ENCODE measurements at places on chromosomes 3 and 15.

GRCh38 chr15:100433304-100433703 lies 91.5 kb upstream of the ADAMTS17 start:
- no peak for DNase-seq

DNA sequence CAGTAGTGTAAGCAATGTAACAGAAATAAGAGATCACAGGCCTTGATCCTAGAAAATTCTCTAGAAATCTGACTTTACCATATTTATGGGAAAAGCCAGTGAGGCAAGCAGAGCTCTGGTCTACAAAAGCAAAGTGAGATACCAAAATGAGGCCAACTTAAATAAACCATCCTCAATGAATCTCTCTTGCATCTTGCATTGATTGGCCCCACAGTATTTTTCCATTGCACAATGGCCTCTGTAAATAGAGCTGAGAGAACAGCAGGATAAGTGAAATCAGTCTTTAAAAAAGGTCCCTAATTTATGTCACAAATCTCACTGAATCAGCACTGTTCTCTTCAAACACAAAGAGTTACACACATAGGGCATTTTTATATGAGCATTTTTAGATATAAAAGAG lies 8.9 kb downstream of the CFAP20DC start:
- DNase-seq: no peak

DNA sequence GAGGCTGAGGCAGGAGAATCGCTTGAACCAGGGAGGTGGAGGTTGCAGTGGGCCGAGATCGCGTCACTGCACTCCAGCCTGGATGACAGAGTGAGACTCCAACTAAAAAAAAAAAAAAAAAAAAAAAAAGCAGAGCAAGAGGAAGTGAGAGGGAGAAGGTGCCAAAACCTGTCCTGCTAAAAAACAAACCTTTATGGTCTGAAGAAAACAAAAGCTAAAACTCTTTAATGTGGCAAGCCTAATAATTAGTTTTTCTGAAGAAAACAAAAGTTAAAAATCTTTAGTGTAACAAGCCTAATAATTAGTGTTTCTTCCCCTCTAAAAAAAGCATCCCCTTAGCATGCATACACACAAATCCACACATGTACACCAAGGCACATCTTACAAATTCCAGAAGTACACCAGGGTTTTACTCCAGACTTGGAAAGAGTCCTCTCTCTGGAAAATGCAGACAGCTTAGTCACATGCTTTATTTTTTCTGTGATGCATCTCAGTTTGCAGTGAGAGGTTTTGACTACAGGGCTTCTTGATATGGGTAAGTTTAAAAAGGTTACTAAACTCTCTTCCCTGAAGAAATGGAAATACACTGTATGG lies 65.9 kb downstream of the HACD2 start:
- DNase-seq: no peak

DNA sequence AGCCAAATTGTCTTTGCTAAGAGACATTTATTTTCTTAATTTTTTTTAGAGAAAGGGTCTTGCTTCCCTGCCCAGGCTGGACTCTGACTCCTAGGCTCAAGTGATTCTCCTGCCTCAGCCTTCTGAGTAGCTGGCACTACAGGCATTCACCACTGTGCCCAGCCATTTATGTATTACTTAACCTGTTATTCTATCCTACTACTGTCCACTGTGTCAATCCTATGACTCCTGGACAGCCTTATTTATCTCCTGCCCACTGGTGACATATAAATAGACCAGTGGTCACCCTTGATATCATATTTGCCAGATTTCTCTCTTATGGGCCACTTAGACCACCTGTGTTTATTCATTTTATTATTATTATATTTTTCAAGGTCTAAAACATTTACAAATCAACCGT lies 161.4 kb downstream of the ROBO1 start:
- no peak for DNase-seq

- DNase-seq: no peak
These were observed 14.7 kb upstream of the AMOTL2 start for GRCh38 chr3:134388788-134389485.

- no peak for DNase-seq
These were observed 169.2 kb upstream of the TGFBR2 start for GRCh38 chr3:30437171-30437601.

- DNase-seq: no peak
These were observed 56.8 kb upstream of the KCNMB2 start for GRCh38 chr3:178479446-178479845.

GRCh38 chr3:81003817-81004216 lies 757.6 kb downstream of the GBE1 start:
- no peak for DNase-seq

DNA sequence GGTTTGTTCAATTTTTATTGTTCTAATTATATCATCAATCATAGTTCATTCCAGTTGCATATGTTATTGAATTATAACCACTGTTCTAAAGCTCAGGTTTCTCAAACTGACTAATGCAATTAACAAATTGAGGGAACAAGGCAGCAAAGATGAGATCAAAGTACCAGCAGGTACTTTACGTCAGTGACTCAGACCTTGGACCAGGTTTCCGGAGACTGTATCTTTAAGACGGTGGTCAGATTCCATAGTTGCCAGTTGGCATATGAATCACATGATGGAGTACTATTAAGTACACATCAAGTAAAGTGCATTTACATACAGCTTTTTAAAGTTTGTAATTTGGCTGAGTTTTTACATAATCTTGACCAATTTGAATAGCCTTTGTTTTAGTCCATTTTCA lies 583.6 kb upstream of the ROBO2 start:
- no peak for DNase-seq

- no peak for DNase-seq
These were observed 39.4 kb downstream of the CD200 start for GRCh38 chr3:112372396-112372795.

GRCh38 chr3:40336101-40336500 lies 26.6 kb downstream of the EIF1B start:
- no peak for DNase-seq

GRCh38 chr3:175349168-175349567 lies 490.0 kb downstream of the NAALADL2 start:
- DNase-seq: peak; percentile 87

- no peak for DNase-seq
These were observed 35.9 kb downstream of the VGLL4 start for GRCh38 chr3:11607816-11608215.

GRCh38 chr3:14976317-14976716 lies 28.9 kb downstream of the NR2C2 start:
- DNase-seq: no peak

DNA sequence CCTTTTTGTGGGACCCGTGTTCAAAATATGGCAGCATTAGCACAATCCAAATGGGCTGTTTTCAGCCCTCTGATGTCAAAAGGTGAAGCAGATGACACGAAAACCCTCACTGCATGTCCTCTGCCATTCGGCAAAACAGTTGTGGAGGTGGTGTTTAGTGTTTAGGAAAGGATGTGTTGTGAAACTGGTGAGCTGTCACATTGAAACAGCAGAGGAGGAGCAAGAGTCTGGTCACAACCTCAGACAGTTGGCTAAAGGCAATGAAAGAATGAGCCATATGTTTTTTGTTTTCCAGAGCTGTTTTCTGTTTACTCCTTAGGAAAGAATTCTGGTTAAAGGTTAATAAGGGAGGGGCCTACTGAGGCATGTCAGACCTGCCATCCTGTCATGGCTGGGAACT lies 140.7 kb downstream of the VPS8 start:
- DNase-seq: no peak

GRCh38 chr15:80721476-80721875 lies 26.4 kb downstream of the ABHD17C start:
- DNase-seq: no peak

GRCh38 chr15:68126396-68126795 lies 72.3 kb downstream of the PIAS1 start:
- DNase-seq: no peak

- no peak for DNase-seq
These were observed 501 bp downstream of the DMXL2 start for GRCh38 chr15:51621936-51622603.

DNA sequence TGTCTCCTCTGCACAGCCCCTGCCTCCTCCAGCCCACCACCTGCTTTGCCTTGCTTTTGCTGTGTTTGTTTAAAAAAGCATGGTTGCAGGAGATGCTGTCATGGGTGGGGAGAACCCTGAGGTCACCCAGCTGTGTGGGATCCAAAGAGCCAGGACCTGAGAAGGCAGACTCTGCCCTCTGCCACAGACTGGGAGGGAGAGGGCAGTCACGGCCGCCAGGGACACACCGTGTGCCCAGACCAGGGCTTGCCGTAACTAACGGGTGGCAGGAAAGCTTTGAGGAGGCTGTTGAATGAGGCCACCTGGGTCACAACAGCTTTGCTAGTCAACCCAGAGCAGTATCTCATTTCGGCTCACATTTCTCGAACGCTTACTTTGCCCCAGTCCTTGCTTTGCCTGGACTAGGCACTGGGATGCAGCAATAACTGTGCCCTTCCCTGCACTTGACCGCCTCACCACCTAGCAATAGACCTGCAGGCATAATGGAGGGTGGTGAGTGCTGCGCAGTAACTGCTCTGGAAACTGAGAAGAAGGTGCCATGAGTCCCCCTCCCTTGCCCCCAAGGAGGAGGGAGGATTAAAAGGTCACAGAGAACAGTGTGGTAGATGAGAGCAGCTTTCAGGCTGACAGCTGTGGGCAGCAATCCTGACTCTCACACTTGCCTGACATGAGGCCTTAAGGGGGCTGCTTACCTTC lies 55.0 kb upstream of the CTDSPL start:
- no peak for DNase-seq

GRCh38 chr3:52844290-52844975 lies 9.6 kb upstream of the MUSTN1 start:
- DNase-seq: no peak

GRCh38 chr3:183212565-183212964 lies 40.5 kb upstream of the B3GNT5 start:
- no peak for DNase-seq

- no peak for DNase-seq
These were observed 118.1 kb downstream of the EDEM1 start for GRCh38 chr3:5305684-5305989.

DNA sequence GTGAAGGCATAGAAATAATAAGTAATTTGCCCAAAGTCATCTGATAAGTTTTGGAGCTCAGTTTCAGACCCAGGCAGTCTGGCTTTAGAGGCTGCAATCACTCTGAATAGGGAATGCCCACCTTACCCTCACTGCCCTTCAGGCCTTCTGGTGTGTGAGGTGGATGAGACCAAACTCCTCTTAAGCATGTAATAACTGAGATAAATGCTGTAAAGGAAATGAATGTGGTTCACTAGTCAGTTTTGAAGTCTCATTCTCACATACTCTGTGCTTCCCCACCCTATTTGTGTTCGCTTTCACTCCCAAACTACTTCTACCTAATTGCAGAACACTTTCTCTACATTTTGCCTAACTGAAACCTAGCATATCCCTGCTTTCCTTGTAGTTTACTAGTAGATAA lies 144.1 kb downstream of the FILIP1L start:
- DNase-seq: peak; percentile 41

DNA sequence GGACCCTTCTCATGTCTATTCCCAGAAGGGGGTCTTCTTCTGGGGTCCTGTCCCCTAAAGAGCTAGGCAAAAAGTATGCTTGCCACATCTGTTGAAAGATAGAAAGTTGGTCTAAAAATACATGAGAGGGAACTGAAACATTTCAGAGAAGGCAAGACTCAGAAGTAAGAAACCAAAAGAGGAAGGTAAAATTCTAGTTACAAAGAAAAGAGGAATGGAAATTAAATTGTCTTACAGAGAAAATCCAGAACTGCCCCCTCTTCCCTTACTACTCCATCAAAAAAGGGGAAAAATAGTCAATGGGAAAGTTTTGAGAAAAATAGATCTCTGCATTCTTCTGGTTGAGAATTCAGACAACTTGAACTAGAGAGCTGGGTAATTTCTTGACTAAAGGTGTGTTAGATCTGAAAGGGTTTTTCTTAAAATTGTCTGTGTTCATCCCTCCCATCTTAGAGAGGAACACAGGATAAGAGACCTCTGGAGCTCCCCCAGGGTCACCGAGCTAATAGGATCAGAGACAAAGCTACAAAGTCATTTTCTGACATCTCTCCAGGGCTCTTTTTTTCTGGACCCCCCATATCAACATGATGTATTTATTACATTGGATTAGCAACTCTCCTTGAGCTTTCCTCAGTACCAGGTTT lies 32.3 kb upstream of the CCR2 start:
- DNase-seq: no peak

GRCh38 chr3:29751647-29752314 lies 470.9 kb downstream of the RBMS3 start:
- no peak for DNase-seq

DNA sequence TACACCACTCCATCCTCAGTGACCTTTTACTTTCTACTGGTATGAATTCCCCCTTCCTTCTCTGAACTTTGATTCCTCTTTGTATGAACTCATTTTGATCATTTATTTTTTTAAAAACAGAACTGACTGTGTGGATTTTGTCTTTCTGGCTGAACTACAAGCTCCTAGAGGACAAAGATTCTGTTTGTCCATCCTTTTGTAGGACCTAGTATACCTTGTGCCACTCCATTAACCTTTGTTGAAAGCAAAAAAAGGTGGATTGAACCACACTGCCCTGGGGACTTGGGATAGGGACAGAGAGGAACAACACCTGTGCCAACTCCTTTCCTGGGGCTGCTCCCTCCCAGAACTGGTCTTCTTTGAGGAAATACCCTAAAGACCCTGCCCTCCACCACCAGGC lies 23.6 kb downstream of the FSTL1 start:
- no peak for DNase-seq

- peak; percentile 67 for DNase-seq
These were observed 471.0 kb upstream of the PROK2 start for GRCh38 chr3:72255791-72256559.

- no peak for DNase-seq
These were observed 20.8 kb downstream of the MUC4 start for GRCh38 chr3:195790901-195791300.

DNA sequence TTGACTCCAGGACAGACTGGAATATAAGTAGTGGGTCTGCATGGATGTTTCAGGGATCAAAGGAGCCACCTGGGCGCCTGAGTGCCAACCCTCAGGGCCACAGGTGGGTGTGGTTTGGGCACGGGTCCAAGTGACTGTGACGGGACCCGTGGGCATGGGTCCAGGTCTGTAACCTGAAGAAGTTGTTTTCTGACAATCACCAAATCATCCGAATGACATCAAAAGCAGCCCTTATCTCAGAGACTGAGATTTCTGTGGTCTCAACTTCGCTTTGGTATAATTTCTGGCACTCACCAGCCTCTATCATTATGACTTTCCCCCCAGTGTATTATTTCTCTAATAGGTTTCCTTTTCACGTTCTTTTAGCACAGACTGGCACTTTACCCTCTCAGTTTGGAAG lies 24.4 kb downstream of the RLBP1 start:
- peak; percentile 44 for DNase-seq

- DNase-seq: no peak
These were observed 56.9 kb upstream of the FLNB start for GRCh38 chr3:57951066-57951882.

- DNase-seq: peak; percentile 38
These were observed 35.2 kb downstream of the SLC6A20 start for GRCh38 chr3:45760878-45761711.
